ENCODE measurements at places on chromosomes 16 and 17.

GRCh38 chr16:17342031-17342430 is 128.7 kb downstream of the XYLT1 start:
- no peaks in the 10 kb centered on the region for H3K27me3 ChIP-seq
- H3K4me3 ChIP-seq, result no peak overlapping the region
- H3K36me3 ChIP-seq, result no peaks in the 10 kb centered on the region
- H3K27ac ChIP-seq, result peak overlapping the region; percentile 35

GRCh38 chr16:75070012-75070841 is 46.4 kb downstream of the LDHD start:
- H3K27me3 ChIP-seq, result no peaks in the 10 kb centered on the region
- no peaks in the 10 kb centered on the region for H3K4me1 ChIP-seq
- H3K36me3 ChIP-seq, result no peaks in the 10 kb centered on the region
- peak; percentile 59 for DNase-seq

DNA sequence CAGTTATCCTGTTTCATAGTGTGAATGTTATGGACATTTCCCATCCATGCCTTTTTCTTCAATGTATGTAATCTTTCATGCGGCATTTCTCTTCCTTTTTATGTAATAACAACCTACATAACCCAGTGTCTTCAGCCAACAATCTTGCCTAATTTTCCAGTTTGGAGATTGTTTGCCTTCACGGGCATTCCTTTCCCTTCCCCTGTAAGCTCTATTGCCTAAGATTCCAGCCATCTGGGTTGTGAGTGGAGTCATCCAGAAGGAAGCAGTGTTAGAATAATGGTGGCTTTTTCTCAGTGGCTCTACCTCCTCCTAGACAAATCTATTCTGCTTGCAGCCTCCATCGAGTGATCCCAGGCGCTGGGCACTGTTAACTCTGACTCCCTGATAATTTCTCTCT is 22.3 kb downstream of the SYCE1L start:
- no peaks in the 10 kb centered on the region for H3K36me3 ChIP-seq
- DNase-seq, result no peak
- no peak overlapping the region for H3K4me3 ChIP-seq
- no peak overlapping the region for H3K27ac ChIP-seq

DNA sequence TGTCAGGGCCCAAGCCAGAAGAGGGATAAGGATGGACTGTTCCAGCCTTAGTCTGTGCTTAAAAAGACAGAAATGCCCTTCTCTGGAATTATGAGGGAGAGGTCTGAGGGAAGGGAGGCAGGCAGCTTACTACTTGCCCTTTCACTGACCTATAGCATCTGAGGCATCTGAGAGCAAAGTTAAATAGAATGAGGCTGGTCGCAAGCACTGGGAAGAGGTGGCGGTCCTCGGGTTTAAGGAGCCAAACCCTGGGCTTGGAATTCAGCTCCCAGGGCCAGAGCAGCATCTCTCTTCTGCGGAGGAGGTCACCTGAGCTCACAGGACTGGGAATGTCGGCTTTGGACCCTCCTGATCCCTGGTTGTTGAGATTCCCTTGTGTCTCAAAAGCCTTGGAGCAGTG is 3.1 kb upstream of the LIMD2 start:
- DNase-seq, result no peak
- no peaks in the 10 kb centered on the region for H3K27me3 ChIP-seq
- H3K27ac ChIP-seq, result no peak overlapping the region

Data from small intestine (tissue), 16 donors.